ENCODE measurements at places on chromosomes 7 and 10.

GRCh38 chr7:41629711-41630111, 73.2 kb downstream of the INHBA start:
- no peak for DNase-seq

DNA sequence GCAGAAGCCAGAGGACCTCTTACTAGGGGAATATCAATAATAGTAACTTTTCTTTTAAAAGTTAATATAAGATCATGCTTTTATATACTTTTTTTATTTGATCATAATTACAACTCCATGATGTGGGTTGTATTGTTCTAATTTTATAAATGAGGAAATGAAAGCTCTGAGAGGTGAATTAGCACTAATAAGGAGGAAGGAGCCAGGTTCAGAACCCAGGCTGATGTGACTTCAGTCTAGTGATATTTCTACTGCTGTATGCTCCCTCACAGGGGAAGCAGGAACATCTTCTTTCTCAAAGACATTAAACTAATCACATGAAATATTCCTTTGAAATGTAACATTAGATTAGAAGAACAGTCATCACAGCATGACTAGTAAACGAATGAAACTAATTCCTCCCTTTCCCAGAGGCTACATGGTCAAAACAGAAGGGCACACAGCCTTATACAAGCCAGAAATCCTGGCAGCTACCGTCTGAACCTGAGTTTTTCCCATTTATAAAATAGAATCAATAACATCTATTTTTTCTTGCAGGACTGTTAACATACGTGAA, 81.4 kb upstream of the GJD4 start:
- DNase-seq: no peak

GRCh38 chr7:131090188-131090587, 237.5 kb upstream of the MKLN1 start:
- no peak for DNase-seq

- DNase-seq: no peak
These were observed 189.6 kb upstream of the PLXNA4 start for GRCh38 chr7:132765861-132766260.

- no peak for DNase-seq
These were observed 19.5 kb upstream of the DLG5 start for GRCh38 chr10:77946084-77946483.

DNA sequence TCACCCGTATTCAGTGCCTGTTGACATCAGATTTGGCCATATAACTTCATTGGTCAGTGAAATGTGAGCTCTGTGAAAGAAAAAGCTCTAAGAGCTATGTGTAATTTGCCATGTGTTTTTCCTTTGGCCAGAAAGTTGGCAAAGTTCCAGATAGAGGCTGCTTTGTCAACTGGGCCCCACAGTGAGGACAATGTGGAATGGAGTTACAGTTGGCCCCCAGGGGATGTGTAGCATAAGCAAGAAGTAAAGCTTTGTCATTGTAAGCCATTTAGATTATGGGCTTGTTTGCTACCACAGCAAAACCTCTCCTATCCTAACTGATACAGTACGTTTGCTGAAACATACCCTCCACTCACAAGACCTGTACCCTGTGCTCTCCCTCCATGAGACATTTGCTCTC, 119.1 kb upstream of the HABP2 start:
- DNase-seq: no peak

All from nephron progenitor cell (in vitro differentiated cells).